ENCODE measurements at places on chromosomes 13 and 19.
A peak's percentile ranks its signal among the peaks of the same experiment; 100 is the strongest.

GRCh38 chr13:59885076-59885475 is 278.7 kb downstream of the DIAPH3 start:
- DNase-seq, result no peak

DNA sequence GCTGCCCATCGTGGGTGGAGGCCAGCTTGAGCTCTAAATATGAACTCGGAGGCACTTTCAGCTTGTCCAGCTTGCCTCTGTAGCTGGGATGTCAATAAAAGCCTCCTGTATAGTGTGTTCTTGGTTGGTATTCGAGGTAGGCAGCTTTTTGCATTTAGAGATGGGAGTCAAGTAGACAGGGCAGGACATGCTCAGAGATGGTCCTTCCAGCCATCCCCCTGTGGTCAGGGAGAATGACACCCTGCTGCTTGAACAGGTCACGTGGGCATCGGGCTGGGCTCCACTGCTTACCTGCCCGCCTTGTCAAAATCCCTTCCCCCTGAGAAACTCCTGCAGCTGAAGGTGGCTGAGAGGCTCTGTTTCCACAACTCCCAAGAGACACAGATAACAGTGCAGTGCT is 302.5 kb downstream of the ZNF536 start:
- no peak for DNase-seq

GRCh38 chr19:39046037-39046821 is 13.9 kb upstream of the FBXO27 start:
- no peak for DNase-seq

GRCh38 chr13:55160867-55161266 is 1979.9 kb upstream of the PRR20A start:
- no peak for DNase-seq

GRCh38 chr19:23399443-23399842 is 4.2 kb upstream of the ZNF91 start:
- no peak for DNase-seq

- peak; percentile 90 for DNase-seq
Measured at GRCh38 chr19:12333162-12334159, at the start of gene ZNF563. ZNF563 (minus strand) TSS chr19:12333633; CDS start chr19:12333482, 151 bp downstream.

DNA sequence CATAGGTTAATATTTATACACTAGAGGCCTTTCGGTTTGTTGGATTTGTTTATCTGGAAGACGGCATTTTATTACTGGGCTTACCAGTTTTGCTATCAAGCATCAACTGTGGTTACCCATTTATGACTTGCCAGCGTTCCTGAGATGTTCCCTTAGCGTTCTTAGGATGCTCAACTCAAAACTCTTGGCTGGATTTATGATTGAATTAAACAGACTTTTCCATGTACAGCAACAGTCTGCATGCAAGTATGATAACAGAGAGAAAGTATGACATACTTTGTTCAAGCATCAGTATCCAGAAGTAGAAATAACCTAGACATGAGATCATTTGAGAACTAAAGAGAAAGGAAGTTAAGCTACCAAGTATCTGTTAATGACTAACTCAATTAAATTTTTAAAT is 29.9 kb upstream of the RNF113B start:
- DNase-seq, result no peak

GRCh38 chr13:42548731-42549551 is 25.0 kb upstream of the TNFSF11 start:
- no peak for DNase-seq

- peak; percentile 3 for DNase-seq
Measured at GRCh38 chr13:61880578-61881283, 465.1 kb upstream of the PCDH20 start.

- peak; percentile 78 for DNase-seq
Measured at GRCh38 chr19:51552996-51553725, 17.9 kb upstream of the ZNF175 start.
